ENCODE measurements at places on chromosomes 7 and 10. TPM values are rescaled to one million over a fixed set of nuclear protein-coding genes. Genes with fewer than 3 reads are reported as not detected.

Gene ECHDC3
- 12.2 TPM for total RNA-seq

Gene MOGAT3
- not detected for total RNA-seq

Gene INSYN2A
- total RNA-seq = 0.35 TPM

Gene AFAP1L2
- total RNA-seq = 13.3 TPM

Gene DPYSL4
- 0.28 TPM for total RNA-seq

Gene HOXA7
- total RNA-seq = 0.54 TPM

Gene POU6F2
- not detected for total RNA-seq

Gene BTBD16
- not detected for total RNA-seq

GRCh38 chr10:124353091-124353815 lies 65.5 kb downstream of the OAT start:
- H3K4me1 ChIP-seq = no peaks in the 10 kb centered on the region
- H3K4me3 ChIP-seq = no peak overlapping the region
- H3K36me3 ChIP-seq = no peaks in the 10 kb centered on the region
- H3K27ac ChIP-seq = no peak overlapping the region
- no peaks in the 10 kb centered on the region for H3K27me3 ChIP-seq

GRCh38 chr10:15252396-15252795 lies 83.9 kb upstream of the NMT2 start:
- H3K4me1 ChIP-seq = no peaks in the 10 kb centered on the region
- H3K4me3 ChIP-seq = no peak overlapping the region
- no peak overlapping the region for H3K27ac ChIP-seq
- H3K36me3 ChIP-seq = no peaks in the 10 kb centered on the region
- H3K27me3 ChIP-seq = no peaks in the 10 kb centered on the region

GRCh38 chr10:128301051-128301450 lies 174.8 kb upstream of the MKI67 start:
- H3K4me3 ChIP-seq = no peak overlapping the region
- H3K27ac ChIP-seq = no peak overlapping the region
- H3K4me1 ChIP-seq = no peaks in the 10 kb centered on the region
- no peaks in the 10 kb centered on the region for H3K27me3 ChIP-seq
- no peaks in the 10 kb centered on the region for H3K36me3 ChIP-seq

GRCh38 chr7:55523366-55523765 lies 48.9 kb downstream of the VOPP1 start:
- DNase-seq = no peak
- H3K4me3 ChIP-seq = no peak overlapping the region
- H3K27me3 ChIP-seq = no peaks in the 10 kb centered on the region
- peaks cover 35% of the 10 kb centered on the region for H3K4me1 ChIP-seq
- H3K36me3 ChIP-seq = peaks cover 3% of the 10 kb centered on the region

- no peak overlapping the region for H3K4me3 ChIP-seq
- no peak overlapping the region for H3K27ac ChIP-seq
- DNase-seq = no peak
Observed at GRCh38 chr10:20898866-20899535, 1.9 kb upstream of the NEBL start.

DNA sequence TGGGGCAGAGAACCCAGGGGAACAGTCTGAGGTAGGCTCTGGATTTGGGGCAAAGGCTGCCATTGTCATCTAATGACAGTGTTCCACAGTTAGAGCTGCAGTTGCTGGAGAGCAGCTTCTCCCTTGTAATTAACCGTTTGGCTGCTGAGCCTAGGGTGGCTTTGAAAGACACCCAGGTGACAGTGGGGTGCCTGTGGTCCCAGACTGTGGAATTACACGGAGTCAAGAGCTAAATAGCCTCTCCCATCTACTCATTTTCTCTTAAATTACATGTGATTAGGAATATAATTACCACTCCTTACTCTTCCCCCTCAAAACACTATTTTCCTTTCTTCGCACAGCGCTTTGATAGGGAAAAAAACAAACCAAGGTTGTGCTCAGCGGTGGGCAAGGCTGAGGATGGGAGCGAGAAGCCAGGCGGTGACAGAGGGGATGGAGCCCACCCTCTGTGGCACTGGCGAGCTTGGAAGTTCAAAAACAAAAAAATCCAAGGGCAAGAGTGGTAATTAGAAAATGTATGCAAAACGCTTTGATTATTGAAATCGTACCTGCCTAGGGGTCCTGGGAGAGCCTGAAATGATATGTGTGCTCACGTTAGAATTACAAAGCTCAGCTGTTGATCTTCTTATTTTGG lies 44.1 kb downstream of the BAMBI start:
- H3K36me3 ChIP-seq = no peaks in the 10 kb centered on the region
- peak overlapping the region; percentile 42 for H3K27ac ChIP-seq
- H3K4me1 ChIP-seq = peaks cover 17% of the 10 kb centered on the region
- no peaks in the 10 kb centered on the region for H3K27me3 ChIP-seq
- no peak for DNase-seq

GRCh38 chr10:44310762-44311562 lies 73.9 kb downstream of the CXCL12 start:
- no peaks in the 10 kb centered on the region for H3K27me3 ChIP-seq
- peaks cover 19% of the 10 kb centered on the region for H3K4me1 ChIP-seq
- H3K36me3 ChIP-seq = no peaks in the 10 kb centered on the region
- H3K4me3 ChIP-seq = peak overlapping the region; percentile 67
- DNase-seq = no peak

- no peaks in the 10 kb centered on the region for H3K36me3 ChIP-seq
- no peaks in the 10 kb centered on the region for H3K27me3 ChIP-seq
- DNase-seq = no peak
- H3K27ac ChIP-seq = peak overlapping the region; percentile 30
- no peak overlapping the region for H3K4me3 ChIP-seq
- H3K4me1 ChIP-seq = no peaks in the 10 kb centered on the region
Observed at GRCh38 chr10:14396411-14397048, 65.8 kb upstream of the FRMD4A start.

DNA sequence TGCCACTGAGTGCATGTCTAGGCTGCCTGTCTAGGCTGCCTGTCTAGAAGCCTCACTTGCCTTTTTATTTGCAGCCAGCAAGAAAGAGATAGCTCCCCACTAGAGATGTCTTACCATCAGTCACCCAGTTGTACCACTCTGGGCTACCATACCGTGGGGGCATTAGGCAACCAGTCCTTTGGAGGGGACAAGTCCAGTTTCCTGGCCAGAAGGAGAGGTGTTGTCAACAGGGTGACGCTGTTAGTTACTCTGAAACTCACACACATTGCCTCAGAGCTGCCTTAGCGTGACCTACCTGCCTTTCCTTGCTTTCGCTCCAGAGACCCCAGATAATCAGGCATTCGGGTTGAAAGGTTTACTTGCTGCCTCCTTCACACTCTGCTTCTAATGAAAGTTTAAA lies 155.4 kb downstream of the CELF2 start:
- H3K4me1 ChIP-seq = peaks cover 6% of the 10 kb centered on the region
- H3K36me3 ChIP-seq = no peaks in the 10 kb centered on the region
- no peak overlapping the region for H3K4me3 ChIP-seq
- H3K27ac ChIP-seq = no peak overlapping the region

DNA sequence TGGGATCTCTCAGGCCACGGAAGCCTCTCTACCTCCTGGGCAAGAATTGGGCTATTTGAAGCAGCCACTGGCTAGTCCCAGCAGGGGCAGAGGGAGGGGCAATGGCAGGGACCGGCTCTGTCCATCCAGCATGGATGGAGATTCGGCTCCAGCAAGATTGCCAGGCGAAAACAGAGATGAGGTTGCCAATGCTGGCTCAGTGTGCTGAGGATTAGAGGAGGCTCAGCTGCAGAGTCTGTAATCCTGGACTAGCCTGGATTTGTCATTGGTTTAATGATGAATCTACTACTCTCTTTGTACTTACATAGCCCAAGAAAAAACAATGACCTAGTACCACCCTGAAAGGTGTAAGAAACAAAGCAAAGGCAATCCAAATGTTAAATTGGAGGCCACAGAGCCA lies 112.2 kb upstream of the PDCD4 start:
- H3K27me3 ChIP-seq = no peaks in the 10 kb centered on the region
- no peak for DNase-seq
- H3K4me1 ChIP-seq = peaks cover 26% of the 10 kb centered on the region
- H3K27ac ChIP-seq = peak overlapping the region; percentile 24

- peaks cover 4% of the 10 kb centered on the region for H3K4me1 ChIP-seq
- no peak overlapping the region for H3K27ac ChIP-seq
- H3K4me3 ChIP-seq = no peak overlapping the region
- H3K36me3 ChIP-seq = no peaks in the 10 kb centered on the region
- DNase-seq = no peak
Observed at GRCh38 chr7:144668503-144668902, 167.3 kb downstream of the TPK1 start.

DNA sequence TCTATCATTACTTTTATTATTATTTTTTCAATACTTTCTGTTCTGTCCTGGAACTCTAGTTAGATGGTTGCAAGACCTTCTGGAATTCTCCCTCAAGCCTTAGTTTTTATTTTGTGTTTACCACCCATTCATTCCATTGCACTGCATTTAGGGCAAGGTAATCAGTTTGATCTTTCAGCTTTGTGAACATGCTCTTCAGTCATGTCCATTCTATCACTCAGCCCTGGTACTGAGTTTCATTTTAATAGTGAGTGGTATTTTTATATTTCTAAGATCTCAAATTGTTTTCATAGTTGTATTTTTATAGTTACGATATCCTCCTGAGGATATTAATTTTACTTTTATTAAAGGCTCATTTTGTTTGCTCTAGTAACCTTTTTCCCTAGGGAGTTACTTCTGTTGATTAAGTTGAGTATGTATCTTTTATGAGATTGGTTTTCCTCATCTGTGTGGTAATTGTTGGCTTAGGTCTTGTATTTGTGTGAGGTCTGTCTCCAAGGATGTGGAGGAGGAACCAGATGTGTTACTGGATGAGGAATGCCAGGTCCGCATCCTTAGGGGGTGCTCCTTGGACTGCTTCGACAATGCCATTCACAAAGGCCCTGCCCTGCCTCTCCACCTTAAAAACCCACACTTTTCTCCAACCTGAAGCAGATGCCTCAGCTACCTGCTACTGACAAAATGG lies 46.7 kb upstream of the RAB18 start:
- H3K27me3 ChIP-seq = no peaks in the 10 kb centered on the region
- H3K4me3 ChIP-seq = no peak overlapping the region
- no peaks in the 10 kb centered on the region for H3K4me1 ChIP-seq
- DNase-seq = no peak
- H3K27ac ChIP-seq = no peak overlapping the region

DNA sequence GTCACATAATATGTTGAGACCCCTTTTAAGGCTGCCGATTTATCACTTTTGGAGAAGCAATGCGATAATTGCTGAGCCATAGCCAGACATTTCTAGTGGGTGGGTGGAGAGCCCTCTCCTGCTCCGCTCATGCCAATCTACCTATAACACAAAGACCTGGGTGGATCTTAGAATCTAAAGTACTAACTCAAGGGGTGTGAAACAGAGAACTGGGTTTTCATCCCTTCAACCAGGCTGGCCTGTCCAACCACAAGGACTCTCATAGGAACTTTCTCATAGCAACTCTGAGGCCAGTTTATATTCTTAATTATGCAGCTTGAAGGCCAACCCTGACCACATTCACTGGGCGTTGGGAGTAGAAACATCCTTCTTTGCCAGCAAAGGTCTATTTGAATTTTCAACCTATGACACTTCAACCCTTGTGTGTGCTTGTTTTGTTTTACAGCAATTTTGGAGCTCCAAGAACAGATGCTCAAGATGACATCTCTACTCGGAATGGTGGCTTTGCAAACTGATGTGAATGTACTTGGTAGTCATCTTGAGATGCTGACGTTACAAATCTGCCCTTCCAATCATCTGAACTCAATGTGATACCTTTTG lies 1198.2 kb upstream of the AUTS2 start:
- H3K4me1 ChIP-seq = no peaks in the 10 kb centered on the region
- no peaks in the 10 kb centered on the region for H3K27me3 ChIP-seq
- no peak overlapping the region for H3K27ac ChIP-seq
- no peak overlapping the region for H3K4me3 ChIP-seq

- H3K4me1 ChIP-seq = no peaks in the 10 kb centered on the region
- H3K27ac ChIP-seq = no peak overlapping the region
- H3K27me3 ChIP-seq = no peaks in the 10 kb centered on the region
- H3K36me3 ChIP-seq = no peaks in the 10 kb centered on the region
- DNase-seq = no peak
Observed at GRCh38 chr7:28858206-28858605, 99.9 kb downstream of the TRIL start.

DNA sequence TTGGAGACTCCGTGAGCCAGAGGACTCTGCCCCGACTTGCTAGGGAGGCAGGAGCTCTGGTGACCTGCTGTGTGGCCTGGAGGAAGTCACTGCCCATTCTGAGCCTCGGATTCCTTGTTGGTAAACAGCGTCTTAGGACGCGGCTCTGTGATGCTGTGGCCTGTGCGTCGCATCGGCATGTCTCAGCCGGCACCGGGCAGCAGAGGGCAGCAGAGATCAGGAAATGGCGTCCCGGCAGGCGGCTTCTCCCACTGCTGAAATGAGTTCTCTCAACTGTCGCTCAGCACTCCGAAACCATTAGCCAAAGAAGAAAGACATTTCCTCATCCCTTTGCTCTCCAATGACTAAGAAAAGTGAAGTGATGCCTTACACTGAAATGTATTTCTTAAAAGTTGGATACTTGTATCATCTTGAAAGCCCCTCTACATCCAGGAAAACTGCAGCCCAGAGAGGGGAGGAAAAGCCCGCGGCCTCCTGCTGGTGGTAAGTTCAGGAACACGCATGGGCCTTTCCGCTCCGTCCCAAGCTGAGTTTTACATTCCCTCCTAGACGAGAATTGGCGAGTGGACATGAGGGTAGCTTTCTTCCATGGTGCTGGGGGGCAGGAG lies 91.7 kb downstream of the WDR11 start:
- H3K4me3 ChIP-seq = peak overlapping the region; percentile 21
- H3K27me3 ChIP-seq = no peaks in the 10 kb centered on the region
- H3K27ac ChIP-seq = no peak overlapping the region
- no peaks in the 10 kb centered on the region for H3K36me3 ChIP-seq
- H3K4me1 ChIP-seq = no peaks in the 10 kb centered on the region
- peak; percentile 46 for DNase-seq

DNA sequence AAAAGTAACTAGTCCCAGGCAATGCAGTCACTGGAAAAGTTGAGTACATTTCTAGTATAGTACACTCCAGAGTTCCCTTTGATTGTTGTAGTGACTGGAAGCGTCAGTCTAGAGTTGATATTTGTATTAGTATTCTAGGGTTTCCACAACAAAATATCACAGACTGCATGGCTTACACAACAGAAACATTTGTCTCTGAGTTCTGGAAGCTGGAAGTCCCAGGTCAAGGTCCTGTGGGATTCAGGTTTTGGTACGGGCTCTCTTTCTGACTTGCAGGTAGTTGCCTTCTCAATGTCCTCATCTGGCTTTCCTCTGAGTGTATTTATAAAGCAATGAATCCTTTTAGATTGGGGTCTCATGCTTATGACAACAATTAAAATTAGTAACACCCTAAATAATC lies 1119.1 kb upstream of the PHF14 start:
- DNase-seq = no peak
- no peaks in the 10 kb centered on the region for H3K27me3 ChIP-seq
- H3K27ac ChIP-seq = no peak overlapping the region
- no peak overlapping the region for H3K4me3 ChIP-seq
- H3K36me3 ChIP-seq = no peaks in the 10 kb centered on the region

DNA sequence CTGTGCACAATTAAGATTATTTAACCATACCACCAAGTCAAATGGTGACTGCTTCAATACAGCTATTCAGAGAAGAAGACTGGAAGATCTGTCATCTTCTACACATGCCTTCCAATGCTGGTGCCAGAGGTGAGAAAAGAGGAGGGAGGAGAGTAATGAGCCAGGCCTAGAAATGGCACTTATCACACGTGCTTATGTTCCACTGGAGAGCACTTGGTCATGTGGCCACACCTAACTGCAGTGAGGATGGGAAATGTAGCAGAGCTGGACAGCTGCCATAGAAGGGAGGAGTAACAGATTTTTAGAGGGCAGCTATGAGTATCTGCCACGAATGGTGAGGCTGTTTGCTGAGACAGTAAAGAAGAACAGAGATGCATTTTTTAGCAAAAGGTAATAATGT lies 77.1 kb downstream of the MPLKIP start:
- H3K4me3 ChIP-seq = no peak overlapping the region
- peaks cover 4% of the 10 kb centered on the region for H3K36me3 ChIP-seq
- H3K27ac ChIP-seq = no peak overlapping the region
- H3K27me3 ChIP-seq = no peaks in the 10 kb centered on the region

GRCh38 chr7:142459551-142459963 lies 201.7 kb upstream of the PRSS58 start:
- no peaks in the 10 kb centered on the region for H3K36me3 ChIP-seq
- no peak for DNase-seq
